ENCODE measurements at places on chromosomes 4 and X.

DNA sequence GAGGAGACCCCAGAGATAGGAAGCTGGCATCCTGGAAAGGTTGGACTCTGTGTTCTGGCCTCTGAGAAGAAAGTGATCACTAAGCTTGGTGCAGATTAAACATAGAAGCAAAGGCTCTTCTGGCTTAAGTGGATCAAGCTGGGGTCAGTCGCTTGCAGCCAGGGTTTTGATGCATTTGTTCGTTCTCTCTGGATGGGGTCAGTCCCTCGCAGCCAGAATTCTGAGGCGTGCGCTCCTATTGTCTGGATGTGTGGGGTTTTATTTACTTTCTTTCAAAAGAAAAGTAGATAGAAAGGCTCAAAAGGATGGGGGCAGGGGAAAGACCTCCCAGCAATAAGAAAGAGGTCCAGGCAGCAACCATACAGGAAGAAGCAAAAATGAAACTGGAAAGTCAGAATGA, 152.6 kb downstream of the DHRSX start:
- H3K4me3 ChIP-seq, result no peak overlapping the region
- H3K27me3 ChIP-seq, result no peaks in the 10 kb centered on the region
- H3K27ac ChIP-seq, result no peak overlapping the region
- peaks cover 3% of the 10 kb centered on the region for H3K4me1 ChIP-seq
- H3K36me3 ChIP-seq, result no peaks in the 10 kb centered on the region

DNA sequence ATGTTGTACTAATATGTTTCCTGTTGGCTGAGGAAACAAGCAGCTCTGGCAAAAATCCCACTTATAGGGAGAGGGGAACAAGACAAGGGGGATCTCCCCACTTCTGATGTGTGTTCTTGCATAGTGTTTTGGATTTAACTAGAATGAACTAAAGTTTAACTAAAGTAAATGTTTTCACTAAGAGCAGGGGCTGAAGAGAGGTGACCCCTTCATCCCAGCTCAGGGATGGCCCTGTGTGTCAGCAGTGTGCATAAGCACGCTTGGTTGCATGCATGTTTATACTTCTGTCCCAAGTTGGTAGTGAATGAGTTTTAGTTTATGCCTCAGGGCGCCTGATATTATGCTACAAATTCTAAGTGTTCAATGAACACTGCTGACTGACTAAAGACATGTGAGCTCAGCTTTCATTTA, 169.4 kb downstream of the MGST2 start:
- no peaks in the 10 kb centered on the region for H3K27me3 ChIP-seq
- H3K4me1 ChIP-seq, result peaks cover 21% of the 10 kb centered on the region
- no peak overlapping the region for H3K27ac ChIP-seq
- no peak overlapping the region for H3K4me3 ChIP-seq

DNA sequence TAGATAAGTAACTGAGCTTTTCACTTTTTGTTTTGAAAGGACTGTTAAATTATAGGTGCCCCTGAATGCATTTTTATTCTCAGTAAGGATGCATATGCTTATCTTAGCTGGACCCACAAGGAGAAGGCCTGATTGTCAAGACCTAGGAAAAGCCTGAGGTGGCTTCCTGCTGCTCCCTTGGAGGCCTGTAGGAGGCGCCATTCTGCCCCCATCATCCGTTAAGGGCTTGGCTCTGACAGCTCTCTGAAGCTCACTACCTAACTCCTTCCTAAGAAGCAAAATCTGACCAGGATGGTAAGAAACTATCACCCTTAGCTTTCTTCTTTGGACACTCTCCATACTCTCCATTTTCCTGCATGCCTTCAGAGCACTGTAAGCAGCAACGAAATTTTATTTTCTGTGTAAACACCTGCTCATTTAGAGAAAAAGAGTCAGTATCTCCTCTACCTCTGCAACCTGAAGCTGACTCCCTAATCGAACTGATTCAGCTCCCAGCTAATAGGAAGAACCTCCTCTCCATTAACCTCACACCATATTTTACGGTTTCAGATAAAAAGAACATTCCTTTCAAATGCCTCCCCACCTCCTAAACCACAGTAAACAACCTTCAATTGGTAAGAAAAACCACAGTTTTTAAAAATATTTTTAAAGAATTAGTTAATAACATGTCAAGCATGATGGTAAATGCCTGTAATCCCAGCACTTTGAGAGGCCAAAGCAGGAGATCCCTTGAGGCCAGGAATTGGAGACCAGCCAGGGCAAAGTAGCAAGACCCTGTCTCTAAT, 73.4 kb upstream of the EDNRA start:
- no peaks in the 10 kb centered on the region for H3K27me3 ChIP-seq
- peaks cover 2% of the 10 kb centered on the region for H3K4me1 ChIP-seq
- H3K36me3 ChIP-seq, result no peaks in the 10 kb centered on the region
- no peak overlapping the region for H3K27ac ChIP-seq
- H3K4me3 ChIP-seq, result no peak overlapping the region

- H3K36me3 ChIP-seq, result no peaks in the 10 kb centered on the region
- H3K4me1 ChIP-seq, result no peaks in the 10 kb centered on the region
- peak; percentile 22 for DNase-seq
Measured at GRCh38 chrX:150683536-150684146, 9.6 kb upstream of the MTMR1 start.

DNA sequence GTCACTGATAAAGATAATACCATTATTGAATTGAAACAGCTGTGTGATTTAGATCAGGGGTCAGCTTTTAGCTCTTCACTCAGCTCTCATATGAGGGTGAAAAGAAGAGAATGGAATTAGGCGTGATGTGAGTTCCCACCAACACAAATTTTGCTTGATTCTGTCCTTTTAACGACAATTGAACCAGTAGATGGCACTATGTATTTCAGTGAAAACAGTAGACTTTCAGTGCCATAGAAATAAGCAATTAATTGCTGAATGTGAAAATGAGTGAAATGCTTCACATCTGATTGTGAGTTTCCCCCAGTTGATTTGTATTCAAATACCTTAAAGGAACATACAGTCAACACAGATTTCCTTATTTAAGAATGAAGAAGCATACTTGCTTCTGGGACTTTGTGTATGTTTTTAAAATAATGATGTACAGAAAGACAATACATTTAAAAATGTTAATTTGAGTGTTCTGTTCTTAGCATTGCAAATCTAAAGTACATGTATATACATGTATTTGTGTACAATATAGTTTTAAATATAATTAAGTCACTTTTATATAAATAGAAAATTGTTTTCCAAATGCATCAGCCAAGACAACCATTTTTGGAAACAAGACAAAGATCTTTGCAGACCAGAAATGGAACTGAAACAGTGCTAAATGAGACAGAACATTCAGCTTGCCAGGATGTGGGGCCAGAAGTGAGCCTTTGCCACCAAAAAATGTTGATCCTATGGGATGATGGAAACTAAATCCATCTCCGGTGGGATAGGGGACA, 178.8 kb downstream of the SNCA start:
- no peaks in the 10 kb centered on the region for H3K4me1 ChIP-seq
- peak; percentile 13 for DNase-seq
- no peaks in the 10 kb centered on the region for H3K36me3 ChIP-seq
- H3K4me3 ChIP-seq, result no peak overlapping the region
- H3K27ac ChIP-seq, result no peak overlapping the region
- no peaks in the 10 kb centered on the region for H3K27me3 ChIP-seq

- peaks cover 3% of the 10 kb centered on the region for H3K4me1 ChIP-seq
- no peaks in the 10 kb centered on the region for H3K36me3 ChIP-seq
- no peak for DNase-seq
- H3K4me3 ChIP-seq, result no peak overlapping the region
- H3K27ac ChIP-seq, result no peak overlapping the region
- H3K27me3 ChIP-seq, result no peaks in the 10 kb centered on the region
Measured at GRCh38 chr4:159153669-159154068, 50.8 kb downstream of the RAPGEF2 start.

DNA sequence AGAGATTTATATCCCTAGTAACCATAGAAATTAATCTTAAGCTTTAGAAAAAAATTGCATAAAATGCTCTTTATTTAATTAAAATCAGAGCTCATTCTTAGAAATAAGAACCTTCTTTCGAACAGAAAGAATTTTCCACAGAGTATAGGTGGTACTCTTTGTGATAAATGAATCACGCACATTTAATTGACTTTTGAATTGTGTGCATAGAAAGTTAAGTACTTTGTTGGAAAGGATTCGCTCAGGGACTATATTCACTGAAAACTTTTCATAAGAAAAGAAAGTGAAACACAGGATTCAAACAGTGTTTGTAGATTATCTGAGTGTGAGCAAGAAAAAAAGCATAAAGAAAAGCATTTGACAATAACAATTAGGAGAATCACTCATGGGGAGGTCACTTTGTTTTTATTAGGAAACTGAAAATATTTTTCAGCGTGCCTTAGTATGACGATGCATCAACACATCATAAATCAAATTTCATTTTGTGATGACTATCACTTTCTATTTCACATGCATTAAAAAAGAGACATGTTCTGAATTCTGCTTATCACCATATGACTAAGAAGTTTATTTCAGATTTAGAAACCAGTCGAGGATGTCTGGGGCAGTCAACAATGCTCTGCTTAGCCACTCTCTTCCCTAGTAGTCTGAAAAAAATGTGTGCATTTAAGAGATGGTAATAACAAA, 49.5 kb downstream of the STX18 start:
- no peak overlapping the region for H3K27ac ChIP-seq
- H3K27me3 ChIP-seq, result no peaks in the 10 kb centered on the region
- no peaks in the 10 kb centered on the region for H3K36me3 ChIP-seq

- H3K27me3 ChIP-seq, result peaks cover 11% of the 10 kb centered on the region
- no peak for DNase-seq
- no peak overlapping the region for H3K27ac ChIP-seq
- no peak overlapping the region for H3K4me3 ChIP-seq
Measured at GRCh38 chrX:22194660-22194945, 78.1 kb upstream of the CBLL2 start.

DNA sequence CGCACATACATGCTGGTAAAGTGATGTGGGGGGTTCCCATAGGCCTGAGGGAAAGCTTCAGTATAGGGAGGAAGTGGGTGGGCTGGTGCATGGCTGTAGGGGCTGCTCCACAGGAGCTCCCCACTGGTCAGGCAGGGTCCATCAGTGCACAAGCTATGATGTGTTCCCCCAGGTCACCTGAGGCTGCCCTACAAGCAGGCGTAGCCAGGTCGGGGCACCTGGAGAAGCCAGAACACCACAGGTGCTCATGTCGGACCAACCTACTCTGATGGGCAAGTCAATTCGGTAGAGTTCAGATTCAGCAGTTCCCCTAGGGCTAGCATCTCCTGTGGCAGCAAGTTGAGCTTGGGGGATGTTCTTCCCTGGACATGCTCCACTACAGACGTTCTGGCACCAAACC, 103.3 kb upstream of the EPHA5 start:
- H3K27ac ChIP-seq, result no peak overlapping the region
- H3K27me3 ChIP-seq, result no peaks in the 10 kb centered on the region
- no peaks in the 10 kb centered on the region for H3K4me1 ChIP-seq
- H3K36me3 ChIP-seq, result no peaks in the 10 kb centered on the region

DNA sequence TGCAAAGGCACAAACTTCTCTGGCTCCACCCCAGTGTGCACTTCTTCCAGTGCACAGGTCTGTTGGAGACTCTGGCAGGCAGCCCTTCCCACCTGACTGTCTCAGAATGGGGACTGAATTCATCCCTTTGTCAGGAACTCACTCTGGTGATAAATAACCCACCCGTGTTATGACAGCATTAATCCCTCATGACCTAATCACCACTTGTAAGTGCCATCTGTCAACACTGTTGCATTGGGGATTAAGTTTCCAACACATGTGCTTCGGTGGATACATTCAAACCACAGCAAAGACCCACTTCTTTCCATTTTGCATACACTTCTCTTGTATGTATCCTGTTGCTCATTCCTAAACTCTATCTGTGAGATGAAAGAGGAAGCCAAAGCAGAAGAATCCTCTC, 1002.9 kb upstream of the IGFBP7 start:
- no peaks in the 10 kb centered on the region for H3K27me3 ChIP-seq
- peak; percentile 29 for DNase-seq
- no peak overlapping the region for H3K27ac ChIP-seq
- H3K4me1 ChIP-seq, result peaks cover 2% of the 10 kb centered on the region
- no peaks in the 10 kb centered on the region for H3K36me3 ChIP-seq

GRCh38 chr4:14652522-14652921, 349.8 kb upstream of the CPEB2 start:
- no peaks in the 10 kb centered on the region for H3K27me3 ChIP-seq
- no peak overlapping the region for H3K4me3 ChIP-seq
- DNase-seq, result no peak
- H3K27ac ChIP-seq, result no peak overlapping the region

- H3K27me3 ChIP-seq, result no peaks in the 10 kb centered on the region
- H3K4me1 ChIP-seq, result no peaks in the 10 kb centered on the region
- H3K27ac ChIP-seq, result no peak overlapping the region
- H3K4me3 ChIP-seq, result no peak overlapping the region
- peak; percentile 29 for DNase-seq
Measured at GRCh38 chr4:79663141-79663540, 255.1 kb upstream of the GK2 start.

DNA sequence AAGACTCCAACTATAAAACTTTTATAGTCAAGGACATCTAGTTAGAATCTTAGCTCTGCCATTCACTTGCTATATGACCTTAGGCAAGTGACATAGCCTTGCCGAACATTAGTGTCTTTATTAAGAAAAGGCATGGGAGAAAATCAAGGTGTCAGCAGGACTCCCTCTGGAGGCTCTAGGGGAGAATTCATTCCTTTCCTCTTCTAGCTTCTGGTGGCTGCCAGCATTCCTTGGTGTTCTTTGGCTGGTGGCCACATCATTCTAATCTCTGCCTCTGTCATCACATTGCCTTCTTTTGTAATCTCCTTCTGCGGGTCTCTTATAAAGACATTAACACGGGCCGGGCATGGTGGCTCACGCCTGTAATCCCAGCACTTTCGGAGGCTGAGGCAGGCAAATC, 99.8 kb downstream of the PPP1R2C start:
- H3K4me1 ChIP-seq, result no peaks in the 10 kb centered on the region
- no peaks in the 10 kb centered on the region for H3K36me3 ChIP-seq
- H3K4me3 ChIP-seq, result no peak overlapping the region
- DNase-seq, result no peak
- H3K27me3 ChIP-seq, result peaks cover 15% of the 10 kb centered on the region

DNA sequence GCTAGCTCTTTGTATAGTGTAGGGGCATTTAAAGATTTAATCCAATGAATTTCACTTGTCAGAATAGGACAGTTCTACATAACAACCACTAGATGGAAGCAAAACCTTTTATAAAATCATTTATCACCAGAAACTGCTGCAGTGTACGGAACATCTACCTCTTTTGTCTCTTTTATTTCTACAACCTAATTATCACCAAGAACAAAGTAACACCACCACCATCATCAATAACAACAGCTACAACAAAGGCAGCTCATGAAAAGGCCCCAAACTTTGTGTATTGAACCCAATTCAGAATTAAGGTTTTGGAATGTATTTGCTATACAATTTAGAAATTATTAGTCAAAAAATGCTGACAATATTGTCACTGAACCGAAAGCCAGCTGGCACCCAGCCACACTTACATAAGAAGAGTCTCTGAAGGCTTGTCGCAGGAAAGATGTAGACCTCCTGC, 260.9 kb upstream of the RPS6KA3 start:
- peak; percentile 56 for DNase-seq
- peaks cover 18% of the 10 kb centered on the region for H3K27me3 ChIP-seq
- H3K36me3 ChIP-seq, result no peaks in the 10 kb centered on the region
- no peak overlapping the region for H3K4me3 ChIP-seq
- no peaks in the 10 kb centered on the region for H3K4me1 ChIP-seq

GRCh38 chr4:101807351-101807750, 16.8 kb downstream of the BANK1 start:
- no peak for DNase-seq
- H3K4me1 ChIP-seq, result no peaks in the 10 kb centered on the region
- H3K36me3 ChIP-seq, result no peaks in the 10 kb centered on the region
- no peaks in the 10 kb centered on the region for H3K27me3 ChIP-seq
- no peak overlapping the region for H3K4me3 ChIP-seq

- no peak overlapping the region for H3K4me3 ChIP-seq
- no peaks in the 10 kb centered on the region for H3K36me3 ChIP-seq
- H3K27me3 ChIP-seq, result peaks cover 19% of the 10 kb centered on the region
- H3K27ac ChIP-seq, result no peak overlapping the region
- no peak for DNase-seq
Measured at GRCh38 chrX:13859724-13860123, 42.8 kb upstream of the GPM6B start.

All from muscle of leg (tissue), 16 donors.